ENCODE measurements at places on chromosomes 12 and 14.

DNA sequence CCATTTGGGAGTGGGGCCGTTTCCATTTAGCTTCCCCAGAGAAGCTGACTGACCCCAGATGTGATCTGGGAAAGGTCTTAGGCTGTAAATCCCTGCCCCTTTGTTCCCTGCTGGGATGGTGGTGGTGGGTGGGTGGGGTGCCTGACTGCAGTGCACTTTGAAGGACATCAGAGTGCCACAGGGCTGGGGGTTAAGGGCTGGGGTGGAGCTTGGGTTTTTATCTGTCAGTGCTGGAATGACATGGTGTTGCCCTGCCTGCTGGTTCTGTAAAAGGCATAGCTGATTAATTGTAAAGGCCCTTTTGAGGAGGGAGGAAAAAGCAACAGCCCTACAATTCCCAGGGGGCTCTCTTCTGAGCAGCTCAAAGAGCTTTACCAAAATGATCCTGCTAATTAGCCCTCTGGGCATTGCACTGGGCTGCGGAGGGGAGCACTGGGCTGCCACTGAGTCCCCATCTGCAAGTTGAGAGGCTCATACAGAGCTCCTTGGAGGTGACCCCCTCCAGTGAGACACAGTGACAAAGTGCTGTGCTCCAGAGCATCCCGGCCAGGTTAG is 21.1 kb downstream of the PLEKHG3 start:
- no peak for DNase-seq

DNA sequence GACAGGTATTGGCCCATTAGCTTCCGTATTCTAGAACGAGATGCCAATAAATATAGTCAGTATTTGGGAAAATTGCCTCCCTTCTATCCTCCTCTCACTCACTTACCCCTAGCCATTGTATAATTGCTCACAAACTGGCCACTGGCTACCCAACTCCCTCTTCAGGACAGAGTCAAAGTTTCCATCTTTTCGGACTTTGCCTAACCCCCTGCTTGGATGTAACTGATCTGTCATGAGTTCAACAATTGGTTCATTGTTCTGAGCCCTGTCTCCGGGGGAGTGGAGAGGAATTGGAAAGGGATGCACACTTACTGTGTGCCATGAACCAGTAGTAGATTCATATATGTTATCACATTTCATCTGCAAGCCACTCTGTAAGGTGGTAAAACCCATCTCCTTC is 12.2 kb downstream of the MYRFL start:
- no peak for DNase-seq

GRCh38 chr14:60757567-60758002 is 23.0 kb downstream of the MNAT1 start:
- DNase-seq = no peak

DNA sequence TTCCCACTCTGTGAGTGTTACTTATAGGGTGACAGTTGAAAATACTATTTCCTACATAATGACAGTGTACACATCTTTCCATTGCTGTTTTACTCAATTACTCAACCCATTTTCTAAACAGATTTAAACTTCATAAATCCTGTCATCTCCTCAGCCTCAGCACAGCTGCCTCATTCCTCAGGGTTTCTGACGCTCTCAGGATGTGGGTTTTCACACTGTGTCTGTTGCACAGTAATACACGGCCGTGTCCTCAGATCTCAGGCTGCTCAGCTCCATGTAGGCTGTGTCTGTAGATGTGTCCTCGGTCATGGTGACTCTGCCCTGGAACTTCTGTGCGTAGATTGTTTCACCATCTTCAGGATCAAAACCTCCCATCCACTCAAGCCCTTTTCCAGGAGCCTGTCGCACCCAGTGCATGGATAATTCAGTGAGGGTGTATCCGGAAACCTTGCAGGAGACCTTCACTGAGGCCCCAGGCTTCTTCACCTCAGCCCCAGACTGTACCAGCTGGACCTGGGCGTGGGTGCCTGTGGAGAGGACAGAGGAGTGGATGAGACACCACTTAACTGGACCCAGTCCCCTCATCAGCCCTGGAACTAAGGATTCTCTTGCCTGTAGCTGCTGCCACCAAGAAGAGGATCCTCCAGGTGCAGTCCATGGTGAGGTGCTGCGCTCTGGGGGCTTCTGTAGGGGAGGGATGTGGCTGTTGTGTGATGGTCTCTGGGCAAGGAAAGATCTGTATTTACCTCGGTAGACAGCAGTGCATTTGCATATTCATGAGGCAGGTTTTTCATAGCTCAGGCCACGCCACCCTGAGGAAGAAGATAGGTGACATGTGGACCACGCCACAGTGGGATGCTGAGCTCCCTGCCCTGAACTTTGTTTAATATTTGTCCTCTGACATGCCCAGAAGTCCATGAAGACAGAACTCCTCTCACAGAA is 750.2 kb downstream of the TMEM121 start:
- DNase-seq = no peak

- DNase-seq = no peak
Measured at GRCh38 chr12:47808574-47809365, 10.9 kb downstream of the HDAC7 start.

DNA sequence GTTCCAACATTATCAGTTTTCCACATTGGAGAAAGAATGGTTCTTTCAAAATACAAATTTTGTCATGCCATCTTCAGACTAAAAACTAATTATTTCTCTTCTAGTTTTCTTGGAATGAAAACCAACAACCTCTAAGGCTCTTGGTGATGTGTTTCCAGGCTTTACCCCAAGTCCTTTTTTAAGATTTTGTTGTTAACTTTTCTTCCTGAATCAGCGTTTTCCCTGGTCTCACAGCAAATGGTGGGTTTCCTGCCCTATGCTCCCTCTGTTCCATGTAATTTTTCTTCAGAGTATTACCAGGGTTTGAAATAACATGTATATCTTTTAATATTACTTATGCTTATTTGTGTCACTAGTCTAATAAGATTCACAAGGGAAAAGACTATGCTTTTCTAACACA is 1311.9 kb downstream of the LRFN5 start:
- no peak for DNase-seq

- no peak for DNase-seq
Measured at GRCh38 chr12:21577516-21577915, 27.1 kb downstream of the GYS2 start.

DNA sequence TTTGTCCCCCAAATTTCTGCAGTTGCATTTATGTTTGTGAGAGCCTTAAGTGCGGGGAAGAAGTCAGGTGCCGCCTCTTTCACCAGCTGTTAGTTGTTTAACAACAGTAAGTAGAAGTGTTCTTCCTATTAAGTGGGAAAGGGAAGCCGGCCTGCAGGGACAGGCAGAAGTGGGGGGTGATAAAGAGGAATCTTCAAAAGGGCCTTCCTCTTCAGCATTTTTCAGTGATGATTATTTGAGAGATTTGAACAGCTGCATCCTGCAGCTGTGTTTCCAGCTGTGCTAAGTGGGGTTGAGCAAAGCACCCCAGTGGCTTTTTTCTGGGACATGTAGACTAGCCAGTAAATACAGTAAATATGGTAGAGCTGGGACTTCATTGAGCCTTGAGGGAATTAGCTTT is 32.1 kb upstream of the SLC38A1 start:
- DNase-seq = no peak

DNA sequence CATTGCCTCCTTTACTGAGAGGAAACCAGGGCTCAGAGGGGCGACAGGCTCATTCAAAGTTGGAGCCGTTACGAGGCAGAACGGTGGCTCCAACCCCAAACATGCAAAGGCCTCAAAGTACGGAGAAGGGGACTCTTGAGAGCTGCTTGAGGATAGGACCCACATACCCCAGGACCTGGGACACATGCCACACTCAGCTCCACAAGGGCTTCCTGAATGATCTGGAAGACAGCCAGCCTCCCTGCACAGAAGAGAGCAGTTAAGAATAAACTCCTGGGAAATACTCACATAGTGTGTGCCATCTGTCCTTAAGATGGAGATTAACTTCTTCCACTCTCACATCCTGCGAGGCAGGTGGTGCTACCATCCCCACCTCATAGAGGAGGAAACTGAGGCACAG is 26.6 kb upstream of the NXPH4 start:
- DNase-seq = no peak

- DNase-seq = no peak
Measured at GRCh38 chr14:74860899-74861733, 14.8 kb downstream of the PROX2 start.

All from cortex of kidney (tissue), 1 donor.